ENCODE measurements at places on chromosomes 16 and 17.
A peak's percentile ranks its signal among the peaks of the same experiment; 100 is the strongest.

DNA sequence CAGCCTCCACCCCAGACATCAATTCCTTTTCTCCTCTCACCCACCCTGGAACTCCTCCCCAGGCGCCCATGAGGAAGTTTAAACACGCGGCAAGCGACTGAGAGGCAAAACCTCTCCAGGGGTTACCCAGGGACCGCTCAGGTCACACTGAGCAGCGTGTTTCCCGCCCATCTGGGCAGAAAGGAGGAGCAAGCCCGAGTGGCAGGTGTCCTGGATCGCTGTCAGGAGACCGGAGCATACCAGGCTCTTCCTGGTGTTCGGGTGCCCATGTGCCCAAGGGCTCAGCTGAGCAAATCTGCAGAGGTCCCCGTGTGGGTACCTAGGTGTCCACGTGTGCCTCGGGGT is 491 bp downstream of the SLC25A19 start:
- peak; percentile 83 for DNase-seq

DNA sequence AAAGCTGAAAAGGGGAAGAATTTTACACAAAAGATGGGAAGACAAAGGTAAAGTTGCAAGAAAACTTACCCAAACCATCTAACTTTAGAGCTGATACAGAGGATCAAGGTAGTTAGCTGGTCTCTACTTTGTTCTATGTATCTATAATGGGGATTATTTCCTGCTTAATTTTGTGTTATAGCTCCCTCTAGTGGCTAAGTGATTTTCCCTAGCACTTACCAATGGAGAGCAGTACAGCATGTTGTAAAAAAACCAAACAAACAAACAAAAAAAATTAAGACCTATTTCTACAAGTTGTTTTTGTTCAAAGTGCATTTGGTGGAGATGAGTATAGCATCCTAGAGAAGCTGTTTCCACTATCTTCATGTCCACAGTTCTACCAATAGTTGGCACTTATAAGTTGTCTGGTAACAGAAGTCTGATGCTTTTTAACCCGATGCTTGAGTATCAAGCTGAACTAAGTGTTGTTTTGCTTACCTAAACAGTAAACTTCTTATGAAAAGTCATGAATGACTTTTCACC is 7.5 kb downstream of the SRSF1 start:
- DNase-seq: peak; percentile 88

DNA sequence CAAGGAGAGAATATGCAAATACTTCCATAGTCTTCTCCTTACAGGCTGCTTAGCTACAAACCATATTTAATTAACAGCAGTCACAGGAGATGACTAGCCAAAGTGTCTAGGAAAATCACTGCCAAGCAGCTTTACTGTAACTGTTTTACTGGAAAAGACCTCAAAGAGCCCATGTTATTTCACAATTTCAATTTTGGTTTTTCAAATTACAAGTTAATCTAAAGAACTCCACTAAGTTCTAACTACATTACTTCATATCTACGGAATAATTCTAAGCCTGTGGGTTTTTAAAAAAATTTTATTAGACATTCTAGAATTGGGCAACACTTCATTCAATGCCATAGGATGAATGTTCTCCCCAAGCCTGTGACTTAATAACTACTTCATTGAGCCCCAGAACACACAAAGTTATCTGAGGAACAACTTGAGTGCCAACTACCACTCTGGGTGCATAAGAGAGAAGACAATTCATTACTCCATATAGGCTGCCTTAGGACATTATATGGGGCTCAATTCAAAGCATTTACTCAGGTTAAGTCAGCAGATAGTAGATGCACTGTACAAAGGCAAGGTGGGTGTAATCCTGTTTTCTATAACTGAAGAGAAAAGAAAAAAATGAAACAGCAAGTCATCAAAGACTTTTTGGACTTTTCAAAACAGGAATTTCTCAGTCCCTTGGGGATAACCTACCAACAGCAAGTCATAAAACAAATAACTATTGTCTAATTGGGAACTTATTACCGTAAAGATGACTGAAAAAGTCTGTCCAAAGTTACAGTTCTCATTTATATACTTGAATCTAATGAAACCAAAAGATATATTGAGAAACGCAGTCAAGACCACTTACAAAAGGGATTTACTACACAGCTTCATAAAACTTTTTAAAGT is 33.0 kb downstream of the STAT3 start:
- DNase-seq: no peak

- DNase-seq: no peak
Observed at GRCh38 chr17:37359682-37360188, 16.1 kb upstream of the C17orf78 start.

DNA sequence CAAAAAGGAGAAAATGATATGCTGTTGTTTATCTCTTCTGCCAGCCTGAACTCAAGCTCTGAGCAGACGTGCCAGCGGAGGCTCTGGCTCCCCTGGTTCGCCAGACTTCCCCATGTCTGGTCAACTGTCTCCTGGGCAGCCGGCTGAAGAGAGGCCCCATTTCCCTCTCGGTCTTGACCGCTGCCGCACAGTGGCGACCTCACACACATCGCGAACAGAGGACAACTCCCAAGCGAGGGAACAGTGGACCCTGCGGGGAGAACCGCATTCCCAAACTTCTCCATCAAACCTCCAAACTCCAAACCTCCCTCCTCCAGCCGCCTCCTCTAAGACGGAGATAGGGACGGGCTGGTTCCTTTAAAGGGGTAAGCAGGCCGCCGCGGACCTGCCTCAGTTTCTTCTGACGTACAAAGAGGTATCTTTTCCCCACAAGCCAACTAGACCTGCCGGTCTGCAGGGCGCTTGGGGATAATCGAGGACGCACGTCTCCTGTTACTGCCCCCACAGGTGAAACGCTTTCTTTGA is 24.9 kb upstream of the RFFL start:
- DNase-seq: no peak

- DNase-seq: no peak
Observed at GRCh38 chr17:82016875-82017459, 5.7 kb downstream of the CENPX start.

- DNase-seq: no peak
Observed at GRCh38 chr16:89422905-89423630, 67.3 kb downstream of the ANKRD11 start.

DNA sequence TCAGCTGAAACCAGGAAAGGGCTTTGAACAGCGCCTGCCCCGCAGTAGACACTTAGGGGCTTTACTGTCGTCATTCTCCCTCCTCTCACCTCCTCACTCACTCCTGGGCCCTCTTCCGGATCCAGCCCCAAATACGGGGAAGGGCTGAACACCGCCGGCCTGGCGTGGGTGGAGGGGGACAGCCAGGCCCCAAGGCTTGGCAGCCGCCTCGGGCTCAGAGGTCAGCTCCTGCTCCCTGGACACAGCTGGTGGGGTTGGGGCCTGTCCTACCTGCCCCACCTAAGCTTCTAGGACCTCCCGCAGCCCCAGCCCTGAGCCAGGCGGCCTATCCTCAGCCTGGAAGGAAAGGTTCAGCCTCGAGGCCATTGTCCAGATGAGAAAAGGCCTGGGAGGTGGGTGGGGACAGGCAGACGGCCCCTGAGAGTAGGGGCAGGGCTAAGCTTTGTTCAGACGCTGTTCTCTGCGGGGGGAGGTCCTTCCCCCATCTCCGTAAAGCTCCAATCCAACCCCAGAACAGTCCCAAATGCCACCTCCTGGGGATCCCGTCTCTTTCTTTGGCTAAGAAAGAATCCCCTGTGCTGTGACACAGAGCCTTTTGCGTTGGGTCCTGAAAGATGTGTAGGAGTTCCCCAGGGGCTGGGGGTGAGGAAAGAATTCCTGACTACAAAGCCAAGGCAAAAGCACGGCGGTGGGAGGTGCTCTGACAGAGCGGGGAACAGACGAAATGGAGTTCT is 881 bp upstream of the LLGL1 start:
- peak; percentile 66 for DNase-seq

GRCh38 chr17:78239489-78239931 is 8.1 kb downstream of the TMEM235 start:
- DNase-seq: no peak

- no peak for DNase-seq
Observed at GRCh38 chr17:48100160-48100559, 1.1 kb downstream of the CBX1 start.

- DNase-seq: no peak
Observed at GRCh38 chr17:48543107-48543853, 1.6 kb downstream of the HOXB2 start.

- DNase-seq: no peak
Observed at GRCh38 chr16:81626181-81626674, 152.9 kb upstream of the PLCG2 start.

DNA sequence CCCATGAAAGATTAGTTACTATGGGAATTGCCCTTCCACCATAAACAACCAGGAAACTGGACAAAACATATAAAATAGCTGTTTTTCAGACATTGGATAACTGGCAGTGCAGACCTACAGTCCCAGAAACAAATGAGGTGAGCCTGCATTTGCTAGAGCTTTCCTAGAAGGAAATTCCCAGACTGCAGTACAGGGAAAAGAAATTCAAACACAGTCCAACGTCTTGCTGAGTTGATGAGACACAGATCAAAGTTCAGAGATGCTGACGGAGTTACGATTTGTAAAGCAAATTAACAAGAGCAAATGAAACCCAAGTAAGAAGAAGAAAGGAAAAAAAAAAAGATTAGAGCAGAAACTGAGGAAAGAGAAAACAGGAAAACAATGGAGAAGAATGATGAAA is 41.3 kb upstream of the MNT start:
- no peak for DNase-seq

- DNase-seq: no peak
Observed at GRCh38 chr16:5851393-5851982, 753.9 kb upstream of the EEF2KMT start.

DNA sequence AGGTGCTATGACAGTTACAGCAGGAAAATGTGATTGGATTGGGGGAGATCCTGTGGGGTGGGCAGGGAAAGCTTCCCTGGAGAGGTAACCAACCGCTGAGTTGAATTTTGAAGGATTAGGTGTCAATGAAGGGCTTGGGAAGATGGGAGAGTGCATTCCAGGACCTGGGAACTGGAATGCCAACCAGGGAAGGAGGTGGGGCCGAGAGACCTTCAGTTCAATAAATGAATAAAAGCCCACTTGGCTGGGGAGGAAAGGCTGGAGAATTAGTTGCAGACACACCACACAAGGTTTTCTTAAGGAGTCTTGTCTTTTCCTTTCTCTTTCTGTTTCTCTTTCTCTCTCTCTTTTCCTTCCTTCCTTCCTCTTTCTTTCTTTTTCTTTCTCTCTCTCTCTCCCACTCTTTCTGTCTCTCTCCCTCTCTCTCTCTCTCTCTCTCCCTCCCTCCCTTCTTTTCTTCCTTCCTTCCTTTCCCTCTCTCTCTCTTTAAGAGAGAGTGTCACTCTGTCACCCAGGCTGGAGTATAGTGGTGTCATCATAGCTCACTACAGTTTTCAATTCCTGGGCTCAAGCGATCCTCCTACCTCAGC is 3.3 kb downstream of the USP43 start:
- no peak for DNase-seq

DNA sequence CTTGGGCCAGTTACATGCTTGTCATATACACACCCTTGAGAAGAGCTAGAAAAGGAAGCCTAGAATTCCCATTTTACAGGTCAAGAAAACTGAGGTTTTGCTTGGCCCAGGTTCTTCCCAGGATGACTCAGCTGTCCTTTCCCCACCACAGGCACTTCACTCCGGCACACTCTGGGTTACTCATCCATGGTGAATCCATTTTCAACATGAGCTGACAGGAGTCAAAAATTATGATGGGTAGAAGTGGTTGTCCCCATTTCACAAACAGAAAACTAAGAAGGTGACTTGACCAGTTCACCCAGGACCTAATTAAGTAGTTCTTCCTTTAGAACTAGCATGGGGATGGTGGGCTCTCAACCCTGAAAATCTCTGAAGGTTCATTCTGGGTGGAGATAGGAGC is 67.2 kb downstream of the USP22 start:
- DNase-seq: no peak

- no peak for DNase-seq
Observed at GRCh38 chr17:74380086-74380958, 13.0 kb downstream of the GPR142 start.

DNA sequence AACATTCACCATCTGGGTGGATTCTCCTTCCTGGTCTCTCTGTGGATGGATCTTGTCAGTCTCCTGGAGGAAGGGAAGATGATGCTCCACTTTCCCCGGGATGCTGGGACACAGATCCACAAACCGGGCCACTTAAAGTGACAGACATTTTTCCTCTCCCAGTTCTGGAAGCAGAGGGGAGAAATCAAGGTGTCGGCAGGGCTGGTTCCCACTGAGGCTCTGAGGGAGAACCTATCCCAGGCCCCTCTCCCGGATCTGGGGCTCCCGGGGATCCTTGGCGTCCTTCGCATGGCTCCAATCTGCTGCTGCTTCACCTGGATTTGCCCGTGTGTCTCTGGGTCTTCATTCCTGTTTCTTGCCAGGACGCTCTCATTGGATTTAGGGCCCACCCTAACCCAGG is 263.1 kb upstream of the TNRC6C start:
- no peak for DNase-seq
